ENCODE measurements at places on chromosomes 3 and 15.
A peak's percentile ranks its signal among the peaks of the same experiment; 100 is the strongest.

- DNase-seq, result no peak
Measured at GRCh38 chr3:169563775-169564059, 99.8 kb downstream of the MECOM start.

GRCh38 chr3:169759256-169759655, 5.6 kb downstream of the TERC start:
- DNase-seq, result no peak

DNA sequence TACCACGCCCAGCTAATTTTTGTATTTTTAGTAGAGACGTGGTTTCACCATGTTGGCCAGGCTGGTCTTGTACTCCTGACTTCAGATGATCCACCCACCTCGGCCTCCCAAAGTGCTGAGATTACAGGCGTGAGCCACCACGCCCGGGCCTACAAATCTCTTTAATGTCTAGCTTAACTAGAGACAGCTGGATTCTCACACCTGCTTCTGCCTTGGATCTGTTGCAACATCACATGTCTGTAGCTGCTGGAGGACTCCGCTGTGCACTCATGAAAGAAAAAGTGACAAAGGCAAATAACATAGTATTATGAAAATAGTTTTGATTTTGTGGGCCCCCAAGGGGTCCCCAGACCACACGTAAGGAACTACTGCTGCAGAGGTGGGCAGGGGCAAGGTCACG, 85.9 kb downstream of the NCEH1 start:
- no peak for DNase-seq

DNA sequence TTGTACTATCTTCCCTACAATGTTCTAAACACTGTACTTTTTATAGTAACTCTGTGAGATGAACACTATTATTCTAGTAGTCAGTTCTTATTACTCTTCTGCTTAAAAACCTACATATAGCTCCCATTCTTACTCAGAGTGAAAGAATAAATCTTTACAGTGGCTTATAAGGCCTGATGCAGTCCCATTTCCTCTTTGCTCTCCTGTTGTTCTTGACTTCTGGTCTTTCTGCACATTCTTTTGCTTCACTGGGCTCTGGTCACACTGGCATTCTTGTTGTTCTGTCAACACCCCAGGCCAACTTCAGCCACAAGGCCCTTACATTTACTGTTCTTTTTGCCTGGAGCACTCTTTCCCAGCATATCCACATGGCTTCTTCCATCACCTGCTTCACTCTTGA, 58.2 kb upstream of the TP63 start:
- no peak for DNase-seq

DNA sequence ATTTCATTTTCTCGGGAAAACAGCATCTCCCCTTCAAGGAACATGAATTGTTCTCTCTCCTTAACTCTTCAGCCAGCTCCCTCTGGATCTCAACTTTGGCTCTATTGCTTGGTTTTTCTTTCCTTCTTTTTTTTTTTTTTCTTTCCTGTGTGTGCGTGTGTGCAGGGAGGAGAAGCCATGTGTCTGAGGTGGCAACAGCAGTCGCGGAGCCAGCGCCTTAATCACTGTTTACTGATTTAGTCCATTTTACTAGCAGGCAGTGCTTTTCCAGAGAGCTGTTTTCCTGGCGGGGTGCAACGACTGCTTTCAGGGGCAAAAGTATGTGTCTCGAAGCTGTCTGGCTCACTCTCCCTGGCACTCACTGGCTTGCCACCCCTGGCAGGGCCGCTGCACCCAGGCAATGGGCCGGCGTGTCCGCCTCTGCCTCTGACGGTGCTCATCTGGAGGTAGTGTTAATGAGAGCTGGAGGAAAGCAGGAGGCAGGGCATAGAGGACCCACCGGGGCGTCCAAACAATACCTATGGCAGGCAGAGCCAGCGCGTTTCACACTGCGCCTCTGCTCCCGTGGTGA, 835.4 kb upstream of the NR2F2 start:
- no peak for DNase-seq

GRCh38 chr3:186965141-186965879, 35.0 kb downstream of the ST6GAL1 start:
- DNase-seq, result no peak

DNA sequence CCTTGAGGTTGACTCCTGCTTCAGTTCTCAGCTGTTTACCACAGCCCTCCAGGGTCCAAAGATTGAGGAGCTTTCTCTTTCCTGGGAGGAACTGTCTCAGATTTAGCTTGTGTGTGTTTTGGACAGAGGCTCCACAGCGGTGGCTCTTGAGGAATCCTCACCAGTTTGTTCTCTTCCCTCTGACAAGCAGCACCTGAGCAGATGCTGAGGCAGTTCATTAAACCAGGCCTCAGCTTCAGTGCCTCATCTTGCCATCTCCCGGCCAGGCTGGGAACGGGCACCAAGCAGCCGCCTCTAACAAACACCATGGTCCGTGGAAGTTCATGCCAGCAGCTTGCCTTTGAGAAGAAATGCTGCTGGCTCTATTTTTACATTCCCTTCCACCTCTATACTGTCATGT, 25.8 kb upstream of the TIMP4 start:
- DNase-seq, result no peak

DNA sequence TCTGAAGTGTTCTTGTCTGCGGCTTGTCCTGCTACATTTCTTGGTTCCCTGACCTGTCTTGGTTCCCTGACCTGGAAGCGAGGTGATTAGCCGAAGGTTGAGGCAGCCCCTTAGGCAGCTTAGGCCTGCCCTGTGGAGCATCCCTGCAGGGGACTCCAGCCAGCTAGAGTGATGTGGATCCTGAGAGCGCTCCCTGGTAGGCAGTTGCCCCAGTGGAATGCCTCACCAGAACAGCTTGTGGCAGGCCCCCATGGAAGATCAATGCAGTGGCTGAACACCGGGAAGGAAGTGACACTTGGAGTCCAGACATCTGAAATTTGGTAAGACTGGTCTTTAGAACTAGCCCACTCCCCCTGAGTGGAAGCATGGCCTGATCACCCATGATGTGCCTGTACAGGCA, 5.5 kb upstream of the ROBO1 start:
- no peak for DNase-seq

GRCh38 chr3:40593351-40593750, 68.6 kb downstream of the ZNF621 start:
- DNase-seq, result no peak

DNA sequence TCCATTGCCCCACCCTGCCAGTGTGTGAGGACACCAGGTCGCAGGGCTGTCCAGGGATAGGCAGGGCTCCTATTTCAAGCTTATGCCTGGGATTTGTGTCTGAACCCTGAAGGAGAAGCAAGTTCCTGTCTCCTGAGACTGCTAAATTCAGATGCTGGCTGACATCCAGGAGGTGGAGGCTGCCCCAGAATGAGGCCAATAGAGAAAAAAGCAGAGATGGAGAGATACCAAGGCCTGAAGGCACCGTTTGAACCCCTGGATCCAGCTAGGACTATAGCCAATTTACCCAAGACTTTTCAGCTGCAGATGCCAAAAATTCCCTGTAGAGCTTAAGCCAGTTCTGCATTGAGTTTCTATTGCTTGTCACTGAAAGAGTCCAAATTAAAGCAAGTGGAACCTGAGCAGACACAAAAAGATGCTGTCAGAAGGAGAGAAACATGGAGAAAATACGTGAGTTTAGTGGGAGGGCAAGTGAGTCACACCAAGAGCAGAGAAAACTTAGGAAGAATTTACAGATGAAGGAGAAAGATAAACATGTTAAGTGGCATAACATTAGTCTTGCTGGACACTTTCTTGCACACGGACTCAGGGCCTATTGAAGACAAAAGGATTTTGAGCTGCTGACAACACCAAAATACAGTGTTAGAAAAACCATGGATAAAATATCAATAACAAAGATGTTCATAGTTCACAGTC, 148.6 kb downstream of the CNTN3 start:
- DNase-seq, result no peak

GRCh38 chr3:69251078-69251805, 128.8 kb upstream of the LMOD3 start:
- no peak for DNase-seq

DNA sequence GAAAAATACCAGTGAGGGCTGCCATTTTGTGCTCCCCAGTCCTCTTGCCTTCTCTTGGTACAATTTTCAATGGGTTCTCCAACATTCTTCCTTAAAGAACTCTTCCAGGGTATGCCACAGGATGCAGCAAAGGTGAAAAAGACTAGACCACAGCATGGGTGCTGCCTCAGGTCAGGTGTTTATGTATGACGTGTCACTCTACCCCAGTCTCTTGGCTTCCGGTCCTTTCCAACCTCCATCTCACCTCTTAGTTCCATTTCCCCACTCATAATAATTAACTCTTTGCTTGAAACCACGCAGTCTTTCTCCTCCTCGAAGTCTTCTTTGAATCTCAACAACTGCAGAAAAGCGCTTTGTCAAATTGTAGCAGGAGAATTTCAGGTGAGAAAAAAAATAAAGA, 104.7 kb upstream of the TBC1D5 start:
- no peak for DNase-seq

DNA sequence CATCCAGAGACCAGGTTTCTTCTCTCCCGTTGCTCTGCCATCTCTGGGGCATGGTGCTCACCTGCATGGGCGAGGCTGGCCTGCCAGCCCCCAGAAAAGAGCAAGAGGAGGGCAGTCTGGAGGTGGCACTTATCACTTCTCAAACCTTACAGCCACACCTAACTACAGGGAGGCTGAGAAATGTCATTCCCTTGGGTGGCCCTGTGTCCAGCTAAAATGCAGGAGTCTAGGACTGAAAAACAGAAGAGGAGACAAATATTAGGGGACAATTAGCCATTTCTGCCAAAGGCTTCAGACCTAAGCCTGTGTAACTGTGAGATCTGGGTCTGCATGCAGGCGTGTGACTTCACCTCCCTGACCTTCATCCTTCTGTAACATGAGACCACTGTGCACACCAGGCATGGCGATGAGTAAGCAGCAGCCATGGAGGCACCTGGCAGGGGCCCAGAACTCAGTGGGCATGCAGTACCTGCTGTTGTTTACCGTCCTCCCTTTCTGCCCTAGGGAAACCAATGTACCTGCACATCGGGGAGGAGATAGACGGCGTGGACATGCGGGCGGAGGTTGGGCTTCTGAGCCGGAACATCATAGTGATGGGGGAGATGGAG, 83.4 kb downstream of the MESD start:
- DNase-seq, result no peak

- DNase-seq, result no peak
Measured at GRCh38 chr3:141828890-141829289, 47.6 kb upstream of the ATP1B3 start.

GRCh38 chr3:113439606-113440005, 1.7 kb downstream of the CFAP44 start:
- no peak for DNase-seq

- peak; percentile 84 for DNase-seq
Measured at GRCh38 chr15:72319985-72320671, at the start of gene CELF6. Gene CELF6 (minus strand): TSS chr15:72320157. CDS start chr15:72319874, 283 bp downstream.

DNA sequence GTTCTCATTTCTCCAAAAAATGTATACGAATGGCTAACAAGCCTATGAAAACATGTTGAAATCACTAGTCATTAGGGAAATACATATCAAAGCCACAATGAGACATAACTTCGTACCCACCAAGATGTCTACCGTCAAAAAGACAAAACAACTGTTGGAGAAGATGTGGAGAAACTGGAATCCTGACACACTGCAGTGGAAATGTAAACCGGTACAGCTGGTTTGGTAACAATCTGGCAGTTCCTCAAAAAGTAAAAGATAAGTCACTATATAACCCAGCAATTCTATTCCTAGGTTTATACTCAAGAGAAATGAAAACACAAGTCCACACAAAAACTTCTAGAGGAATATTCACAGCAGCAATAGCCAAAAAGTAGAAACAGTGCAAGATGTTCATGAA, 7.0 kb downstream of the SCAPER start:
- no peak for DNase-seq

DNA sequence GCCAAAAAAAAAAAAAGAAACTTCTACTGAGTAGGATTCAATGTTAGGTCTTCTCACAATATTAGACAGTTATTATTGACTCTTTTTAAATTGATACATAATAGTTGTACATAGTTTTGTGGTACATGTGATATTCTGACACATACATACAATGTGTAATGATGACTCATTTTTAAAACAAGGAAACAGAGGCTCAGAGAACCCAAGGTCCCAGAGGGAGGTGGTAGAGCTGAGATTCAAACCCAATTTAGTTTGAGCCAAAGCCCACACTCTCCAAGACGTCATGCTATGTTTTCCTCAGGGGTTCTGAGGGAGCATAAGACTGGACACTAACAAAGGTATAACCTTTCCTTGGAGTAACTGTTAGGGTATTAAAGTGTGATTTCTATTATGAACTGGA, 40.6 kb downstream of the MYO5C start:
- no peak for DNase-seq

- DNase-seq, result no peak
Measured at GRCh38 chr3:114408736-114409670, 115.2 kb downstream of the TIGIT start.

GRCh38 chr3:108838436-108838835, 15.8 kb downstream of the TRAT1 start:
- DNase-seq, result no peak

DNA sequence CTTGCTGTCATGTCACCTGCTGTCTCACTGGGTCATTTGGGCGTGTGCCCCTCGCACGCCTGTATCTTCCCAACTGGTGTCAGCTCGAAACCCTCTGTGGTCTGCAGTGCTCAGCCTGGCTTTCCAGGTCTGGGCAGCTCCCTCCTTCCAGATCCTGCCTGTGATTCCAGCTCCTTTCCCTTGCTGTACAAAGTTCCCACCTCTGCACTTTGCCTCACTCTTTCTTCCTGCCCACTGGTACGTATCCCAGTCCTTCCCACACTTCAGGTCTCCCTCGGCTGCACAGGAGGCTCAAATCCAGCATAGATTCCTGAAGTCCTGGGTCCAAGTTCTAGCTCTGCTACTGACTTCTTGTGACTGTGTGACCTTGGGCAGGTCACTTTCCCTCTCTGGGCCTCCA, 2.1 kb upstream of the PAQR5 start:
- no peak for DNase-seq

- no peak for DNase-seq
Measured at GRCh38 chr3:115254492-115255196, 107.6 kb upstream of the ZBTB20 start.

DNA sequence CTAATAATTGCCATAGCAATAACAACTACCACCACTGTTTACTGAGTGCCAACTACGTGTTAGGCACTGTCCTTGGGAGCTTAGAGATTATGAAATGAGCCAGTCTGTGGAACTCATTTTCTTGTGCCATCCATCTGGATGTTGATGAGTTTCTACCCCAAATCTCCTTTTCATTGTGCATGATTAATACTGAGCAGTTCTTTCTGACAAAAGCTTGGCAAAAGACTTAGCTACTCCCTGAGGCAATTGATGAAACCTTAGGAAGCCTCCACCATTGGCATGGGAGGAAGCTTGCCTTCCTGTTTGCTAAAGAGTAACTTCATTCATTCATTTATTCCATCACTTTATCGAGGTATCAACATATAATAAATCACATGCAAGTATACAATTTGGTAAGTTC, 39.8 kb downstream of the PRICKLE2 start:
- DNase-seq, result no peak
